ENCODE measurements at places on chromosomes 3 and 15.

DNA sequence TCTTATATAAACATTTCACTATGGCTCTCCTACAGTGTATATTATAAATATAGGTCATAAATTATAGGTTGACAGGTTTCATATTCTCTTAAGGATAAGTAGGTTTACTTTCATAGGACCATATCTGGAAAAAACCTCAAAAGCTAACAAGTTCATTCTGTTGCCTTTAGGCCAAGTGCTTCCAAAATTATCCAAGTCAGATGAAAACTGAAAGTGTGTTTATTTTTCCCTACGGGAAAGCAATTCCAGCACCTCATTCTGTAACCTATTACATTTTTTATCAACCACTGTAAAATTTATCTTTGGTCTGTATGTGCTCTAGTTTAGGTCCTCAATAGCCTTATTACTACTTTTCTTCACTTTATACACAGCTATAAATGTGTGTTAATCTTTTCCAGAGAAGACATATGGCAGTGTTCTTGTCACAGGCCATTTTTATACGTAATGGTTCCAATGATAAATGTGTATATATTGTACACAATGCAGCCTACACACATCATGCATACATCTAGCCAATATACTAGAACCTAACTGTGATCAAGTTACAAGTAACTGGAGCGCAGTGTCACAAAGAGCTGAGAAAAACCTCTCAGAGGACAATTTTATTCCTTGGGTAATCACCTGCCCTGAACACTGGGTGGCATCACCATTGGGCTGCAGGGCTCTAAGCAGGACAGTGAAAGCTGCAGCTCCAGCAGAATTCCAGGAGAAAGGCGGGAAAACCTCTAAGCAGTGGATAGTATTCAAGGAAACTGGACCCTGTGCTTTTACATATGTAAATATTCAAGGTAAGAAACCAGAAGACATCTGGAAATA is 251.3 kb downstream of the CTNNB1 start:
- DNase-seq, result no peak

- no peak for DNase-seq
These were observed 34.4 kb downstream of the B3GNT5 start for GRCh38 chr3:183287301-183287971.

GRCh38 chr3:44080474-44081072 is 161.1 kb upstream of the TOPAZ1 start:
- no peak for DNase-seq

DNA sequence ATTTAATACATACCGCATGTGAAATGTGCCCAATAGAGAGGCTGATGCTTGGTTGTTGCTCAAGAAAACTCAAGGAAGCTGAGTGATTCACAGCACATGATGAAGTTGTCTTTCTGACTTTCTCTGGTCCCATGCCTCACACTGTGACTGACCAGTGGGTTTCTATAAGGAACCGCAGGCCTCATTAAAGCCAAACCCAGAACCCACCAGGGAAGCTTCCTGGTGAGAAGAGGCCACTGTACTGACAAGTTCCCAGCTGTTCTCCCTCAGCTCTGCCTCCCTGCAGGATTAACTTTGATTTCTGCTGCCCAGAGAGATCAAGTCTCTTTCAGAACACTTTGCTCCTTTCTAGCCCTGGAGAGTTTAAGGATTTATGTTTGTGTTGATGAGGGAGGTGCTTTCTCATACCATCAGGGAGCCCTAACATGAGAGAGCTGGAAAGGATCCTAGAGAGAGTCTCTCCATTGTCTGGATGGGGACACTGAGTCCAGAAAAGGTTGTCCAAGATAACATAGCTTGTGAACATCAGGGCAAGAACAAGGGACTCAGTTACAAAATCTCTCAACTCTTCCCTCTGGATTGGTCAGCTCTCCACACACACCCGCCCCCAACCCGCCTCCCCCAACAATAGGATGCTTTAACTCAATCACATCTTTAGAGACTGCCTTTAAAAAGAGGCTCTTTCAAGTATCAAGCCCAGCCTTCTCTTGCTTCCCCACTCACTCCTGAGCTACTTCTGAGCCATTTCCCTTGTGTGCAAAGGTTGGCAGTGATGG is 303.2 kb upstream of the TLE3 start:
- DNase-seq, result no peak

DNA sequence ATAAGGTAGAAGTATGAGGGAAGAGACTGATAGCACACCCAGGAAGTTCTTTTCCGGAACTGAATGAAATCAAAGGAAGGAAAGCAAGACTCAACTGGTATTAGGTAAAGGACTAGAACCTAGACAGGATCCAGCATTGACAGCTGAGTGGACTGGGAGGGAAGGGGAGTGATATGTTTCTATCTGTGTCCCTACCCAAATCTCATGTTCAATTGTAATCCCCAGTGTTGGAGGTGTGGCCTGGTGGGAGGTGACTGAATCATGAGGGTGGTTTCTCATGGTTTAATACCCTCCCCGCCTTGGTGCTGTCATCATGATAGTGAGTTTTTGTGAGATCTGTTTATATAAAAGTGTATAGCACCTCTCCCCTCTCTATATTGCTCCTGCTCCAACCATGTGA is 415.9 kb upstream of the KCNMB2 start:
- DNase-seq, result no peak

- no peak for DNase-seq
These were observed 730.2 kb downstream of the TUSC7 start for GRCh38 chr3:117439812-117440211.

DNA sequence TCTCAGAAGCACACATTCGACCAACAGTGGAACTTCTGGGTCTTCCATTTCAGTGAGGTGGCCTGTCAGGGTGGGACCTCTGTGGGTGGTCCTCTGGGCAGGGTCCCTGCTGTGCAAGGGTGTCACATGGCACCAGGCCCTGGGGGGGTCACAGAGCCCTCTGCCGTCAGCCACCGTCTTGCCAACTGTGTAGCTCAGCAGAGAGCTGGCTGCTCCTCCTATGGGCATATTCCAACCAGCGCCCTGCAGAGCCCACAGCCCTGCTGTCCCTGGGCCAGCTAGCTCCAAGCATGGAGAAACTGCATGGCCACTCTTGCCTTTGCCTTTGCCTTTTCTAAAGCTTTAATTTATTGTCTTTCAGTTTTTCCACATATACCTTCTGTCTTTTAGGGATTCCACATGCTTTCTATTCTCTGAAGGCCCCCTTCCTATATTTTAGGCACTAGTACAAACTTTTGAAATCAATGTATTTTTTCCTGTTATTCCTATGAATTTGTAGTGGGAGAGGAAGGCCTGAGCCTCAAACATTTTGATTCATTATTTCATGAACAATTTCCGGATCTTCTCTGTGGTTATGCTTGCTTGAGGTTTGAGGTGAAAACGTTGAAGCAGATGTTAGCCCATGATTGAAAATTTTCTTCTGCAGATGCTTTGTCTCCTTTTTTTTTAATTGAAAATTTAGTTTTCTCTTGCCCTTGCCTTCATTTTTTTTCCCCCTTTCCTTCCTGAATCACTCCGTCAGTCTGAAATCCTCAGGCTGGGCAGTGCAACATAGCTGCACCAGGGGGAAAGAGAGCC is 11.7 kb downstream of the IQCF1 start:
- DNase-seq, result no peak

- DNase-seq, result no peak
These were observed 361.4 kb upstream of the CFAP20DC start for GRCh38 chr3:59411186-59411585.

GRCh38 chr3:17500618-17501017 is 241.8 kb downstream of the TBC1D5 start:
- DNase-seq, result no peak

DNA sequence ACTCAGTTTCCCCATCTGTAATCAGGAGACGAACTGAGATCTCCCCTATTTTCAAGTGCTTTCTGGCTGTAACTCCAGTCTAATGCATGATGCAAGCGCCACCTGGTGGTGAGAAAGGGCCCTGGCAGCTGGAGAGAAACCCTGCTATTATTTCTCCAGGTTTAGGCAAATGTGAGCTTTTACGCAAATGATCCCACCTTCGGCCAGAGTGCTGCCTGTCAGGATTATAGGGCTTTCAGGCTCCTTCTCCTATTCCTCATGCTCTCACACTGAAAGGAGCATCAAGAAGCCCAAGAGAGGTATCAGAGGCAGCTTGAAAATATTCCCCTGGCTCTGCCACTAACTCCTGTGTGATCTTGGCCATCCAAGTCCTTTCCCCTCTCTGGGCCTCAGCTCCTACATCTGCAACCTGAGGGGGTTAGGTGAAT is 93.9 kb upstream of the RASGRF1 start:
- DNase-seq, result peak; percentile 51

GRCh38 chr3:170360916-170361315 is 3.4 kb downstream of the SKIL start:
- DNase-seq, result no peak

DNA sequence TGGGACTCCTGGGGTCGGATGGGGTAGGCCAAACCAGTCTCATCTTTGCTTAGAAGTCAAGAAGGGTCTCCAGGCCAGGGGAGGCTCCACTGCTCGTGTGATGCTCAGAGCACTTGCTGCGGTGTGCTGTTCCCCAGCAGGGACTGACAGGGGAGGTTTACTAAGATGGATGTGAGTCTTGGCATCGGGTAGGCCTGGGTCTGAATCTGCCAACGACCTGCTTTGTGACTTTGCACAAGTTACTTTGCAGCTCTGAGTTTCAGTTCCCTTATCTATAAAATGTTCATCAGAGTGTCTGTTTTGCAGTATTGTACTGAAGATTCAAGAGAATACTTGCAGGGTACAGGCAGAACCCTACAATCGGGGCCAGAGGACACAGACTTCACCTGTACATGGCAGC is 17.3 kb upstream of the CDCP1 start:
- DNase-seq, result no peak

GRCh38 chr3:71392251-71392650 is 191.3 kb downstream of the FOXP1 start:
- DNase-seq, result no peak

DNA sequence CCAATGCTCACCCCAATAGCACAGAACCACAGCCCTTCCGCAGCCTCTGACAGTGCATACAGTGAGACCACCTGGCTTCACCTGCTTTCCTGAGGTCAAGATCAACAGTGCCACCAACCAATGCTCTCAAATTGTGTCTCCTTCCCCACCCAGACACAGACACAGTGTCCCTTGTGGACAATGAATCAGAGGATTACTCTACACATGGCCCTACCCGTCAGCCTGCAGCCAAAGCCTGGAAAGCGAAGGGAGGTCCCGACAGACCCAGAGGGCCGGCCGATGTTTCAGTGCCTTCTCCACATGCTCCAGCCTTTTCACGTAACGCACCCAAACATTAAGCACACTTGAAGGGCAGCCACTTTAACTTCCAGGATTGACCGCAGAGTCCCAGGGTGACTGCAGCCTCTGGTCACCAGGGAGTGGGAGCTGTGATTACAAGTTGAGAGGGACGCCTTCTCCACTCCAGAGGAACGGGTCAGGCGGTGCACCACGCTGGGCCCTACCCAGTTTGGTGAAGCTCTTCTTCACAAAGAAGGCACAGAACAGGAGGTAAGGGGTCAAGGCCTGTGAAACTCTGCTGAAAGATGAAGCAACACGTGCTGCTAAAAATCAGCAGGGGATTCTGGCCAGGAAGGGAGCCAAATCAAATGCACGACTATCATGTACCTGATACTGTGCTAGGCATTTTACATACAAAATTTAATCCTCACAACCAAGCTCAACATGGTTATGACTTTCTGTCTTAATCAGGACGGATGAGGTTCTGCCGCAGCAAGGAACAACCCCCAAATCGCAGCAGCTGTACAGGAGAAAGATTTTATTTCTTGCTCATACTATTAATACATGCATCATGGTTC is 17.2 kb downstream of the KLHL25 start:
- DNase-seq, result no peak

DNA sequence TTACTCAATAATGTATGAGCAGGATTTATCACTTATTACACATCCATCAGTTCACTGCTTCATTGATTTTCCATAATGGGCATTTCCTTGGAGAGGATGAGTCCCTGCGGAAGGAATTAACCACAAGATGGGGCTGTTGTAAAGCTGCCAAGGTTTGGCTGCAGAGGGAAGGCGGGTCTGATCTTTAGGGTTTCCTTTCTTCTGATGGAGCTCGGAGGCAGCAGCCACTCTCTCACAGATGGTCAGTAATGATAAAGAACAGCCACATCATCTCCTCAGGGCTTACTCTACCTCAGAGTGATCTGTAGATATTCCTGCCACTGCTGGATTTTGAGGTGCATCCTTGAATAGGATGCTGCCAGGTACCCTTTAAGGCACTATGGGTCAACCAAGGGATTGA is 115.2 kb downstream of the USP13 start:
- no peak for DNase-seq

DNA sequence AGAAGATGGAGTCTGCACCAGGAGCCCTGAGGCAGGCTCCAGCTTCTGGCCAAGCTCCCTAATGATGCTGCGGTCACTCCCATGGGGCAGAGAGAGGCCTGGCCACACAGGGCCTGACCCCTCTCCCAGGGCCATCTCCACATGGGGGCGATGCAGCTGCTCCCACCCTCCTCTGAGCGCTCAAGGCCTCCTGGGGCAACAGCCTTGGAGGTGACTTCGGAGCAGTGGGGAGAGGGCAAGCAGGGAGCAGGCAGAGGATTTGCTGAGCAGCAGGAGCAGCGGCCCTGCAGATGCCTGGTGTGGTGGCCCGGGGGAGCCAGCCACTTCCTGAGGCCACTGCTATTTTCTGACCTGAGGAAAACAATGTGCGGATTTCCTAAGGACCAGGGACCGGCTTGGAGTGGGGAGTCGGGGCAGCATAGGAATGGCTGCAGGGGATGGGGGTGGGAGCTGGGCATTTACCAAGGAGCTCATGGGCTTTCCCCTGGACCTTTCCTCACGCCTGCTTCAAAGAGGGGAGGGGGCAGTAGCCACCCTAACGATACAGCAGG is 81.6 kb upstream of the RPL32 start:
- DNase-seq, result no peak

All from activated T-cell treated with anti-CD3 and anti-CD28 coated beads for 24 hours (primary cell).